MG63 (cell line): ENCODE measurements at places on chromosomes 2 and 18.

GRCh38 chr2:51335087-51336058 lies 303.4 kb upstream of the NRXN1 start:
- DNase-seq = no peak

GRCh38 chr18:8303151-8303755 lies 306.0 kb upstream of the RAB12 start:
- peak; percentile 61 for DNase-seq

- DNase-seq = peak; percentile 85
These were observed 39.9 kb upstream of the SP3 start for GRCh38 chr2:174004905-174005605.

GRCh38 chr2:55419233-55419678 lies 400 bp downstream of the CCDC88A start:
- DNase-seq = peak; percentile 45

DNA sequence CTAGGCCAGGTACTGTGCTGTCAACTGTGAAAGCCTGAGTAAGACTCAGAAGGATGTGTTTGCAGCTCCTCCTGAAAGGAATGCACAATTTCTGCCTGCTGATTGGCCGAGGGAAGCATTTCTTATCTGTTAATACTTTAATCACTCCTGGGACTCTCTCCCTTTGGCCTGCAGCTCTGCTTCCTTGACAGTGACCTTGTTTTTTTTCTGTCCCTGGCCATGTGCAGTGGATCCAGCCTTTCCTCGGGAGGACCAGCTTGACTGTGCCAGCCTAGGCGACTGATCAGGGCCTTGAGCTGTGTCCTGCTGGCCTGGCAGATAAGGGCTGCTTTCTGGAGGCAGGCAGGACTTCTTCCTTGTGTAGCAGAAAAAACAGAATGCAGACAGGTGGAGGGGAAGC lies 10.0 kb downstream of the RNF144A start:
- DNase-seq = no peak

- peak; percentile 89 for DNase-seq
These were observed 22.0 kb upstream of the DAPL1 start for GRCh38 chr2:158773121-158773520.

DNA sequence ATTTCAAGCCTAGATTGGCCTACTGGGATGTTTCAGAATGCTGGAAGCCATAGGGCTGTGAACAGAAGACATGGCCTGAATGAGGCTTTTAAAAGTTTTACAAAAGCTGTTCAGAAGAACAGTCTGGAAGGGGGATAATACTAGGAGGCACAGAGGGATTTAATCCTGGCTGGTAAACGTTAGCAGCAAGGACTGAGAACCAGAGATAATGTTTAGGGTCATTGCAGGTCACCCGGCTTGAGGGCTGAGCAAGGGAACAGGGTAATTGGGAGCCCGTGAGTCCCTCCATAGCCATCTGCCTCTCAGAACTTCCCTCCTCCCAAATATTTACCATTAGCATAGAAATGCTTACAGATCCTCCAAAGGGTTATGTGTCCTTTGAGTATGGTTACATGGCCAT lies 765.4 kb downstream of the TMEM182 start:
- DNase-seq = no peak

DNA sequence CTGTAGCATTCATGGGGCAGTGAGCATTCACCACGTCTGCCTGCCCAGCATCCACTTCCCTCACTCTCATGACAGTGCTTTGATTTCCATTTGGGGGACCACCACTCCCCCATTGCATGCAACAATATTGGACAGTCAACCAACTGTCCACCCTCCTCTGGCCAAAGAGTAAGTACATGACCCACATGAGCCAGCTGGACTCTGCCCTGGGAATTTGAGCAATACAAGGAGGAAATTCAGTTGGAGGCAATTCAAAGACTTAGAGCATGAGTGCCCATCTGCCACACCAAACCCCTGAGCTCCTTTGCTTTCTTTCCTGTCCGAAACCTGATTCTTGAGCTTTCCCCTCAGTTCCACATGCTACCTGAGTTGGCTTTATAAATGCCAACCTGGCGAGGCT lies 41.7 kb upstream of the PNO1 start:
- DNase-seq = no peak

DNA sequence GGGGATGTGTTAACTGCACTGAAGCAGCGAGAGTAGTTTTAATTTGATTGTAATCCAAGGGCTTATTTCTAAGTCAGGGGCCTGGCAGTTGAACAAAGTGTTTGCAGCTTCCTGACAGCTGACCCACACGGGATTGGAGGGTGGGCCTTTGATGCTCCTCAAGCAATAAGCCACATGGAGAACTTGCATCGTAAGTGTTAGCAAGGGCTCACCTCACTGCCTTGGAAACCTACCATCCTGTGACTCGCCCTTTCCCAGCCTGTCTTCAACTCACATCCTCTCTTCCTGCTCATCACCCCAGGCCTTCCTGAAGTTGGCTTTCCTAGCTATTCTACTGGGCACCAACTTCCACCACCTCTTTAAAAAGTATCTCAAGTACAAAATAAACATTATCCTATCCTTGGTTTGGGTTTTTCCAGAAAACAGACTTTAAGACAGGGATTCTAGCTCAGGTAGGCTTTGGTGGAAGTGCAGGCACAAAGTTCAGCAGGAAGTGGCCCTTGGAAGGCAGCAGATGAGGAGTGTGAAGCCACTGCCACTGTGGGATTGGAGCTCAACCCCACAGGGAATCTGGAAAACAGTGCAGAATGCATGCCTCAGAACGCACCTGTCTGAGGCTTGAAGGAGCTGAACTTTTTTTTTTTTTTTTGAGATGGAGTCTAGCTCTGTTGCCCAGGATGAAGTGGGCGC lies 31.6 kb downstream of the B3GNT2 start:
- peak; percentile 28 for DNase-seq

DNA sequence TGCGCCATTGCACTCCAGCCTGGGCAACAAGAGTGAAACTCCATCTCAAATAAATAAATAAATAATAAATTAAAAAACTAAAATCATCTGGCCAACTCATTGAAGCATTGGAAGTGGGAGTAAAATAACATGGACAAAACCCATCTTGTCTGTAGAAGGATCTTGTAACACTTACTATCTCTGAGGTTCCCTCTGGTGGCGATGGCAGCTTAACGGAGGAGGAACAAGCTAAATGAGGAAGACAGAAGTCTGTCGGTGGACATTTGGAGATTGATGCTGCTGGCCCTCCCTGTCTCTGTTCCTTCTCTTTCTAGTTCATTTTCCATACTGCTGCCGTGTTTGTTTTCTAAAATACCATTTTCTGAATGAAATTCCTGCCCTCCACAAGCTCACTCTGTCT lies 43.4 kb downstream of the ZCCHC2 start:
- DNase-seq = peak; percentile 14

DNA sequence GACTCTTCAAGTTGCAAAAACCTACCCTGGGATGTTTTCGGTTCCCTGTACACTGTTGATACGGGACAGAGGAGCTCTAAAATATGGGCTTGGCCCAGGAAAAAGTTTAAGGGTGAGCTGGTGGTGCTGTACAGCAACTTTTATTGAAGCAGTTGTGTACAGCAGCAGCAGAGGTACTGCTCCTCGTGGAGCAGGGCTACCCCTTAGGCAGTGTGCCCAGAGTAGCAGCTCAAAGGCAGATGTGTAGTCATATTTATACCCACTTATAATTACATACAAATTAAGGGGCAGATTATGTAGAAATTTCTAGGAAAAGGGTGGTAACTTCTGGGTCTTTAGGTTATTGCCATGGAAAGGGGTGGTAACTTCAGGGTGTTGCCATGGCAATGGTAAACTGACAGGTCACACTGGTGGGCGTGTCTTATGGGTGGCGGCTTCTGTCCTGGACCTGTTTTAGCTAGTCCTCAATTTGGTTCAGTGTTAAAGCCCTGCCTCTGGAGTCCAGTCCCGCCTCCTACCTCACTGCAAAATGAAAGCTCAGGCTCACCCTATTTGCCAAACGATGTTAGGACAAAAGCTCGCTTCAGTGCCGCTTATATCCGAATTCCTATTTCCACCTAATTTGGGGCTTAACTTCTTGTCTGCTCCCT lies 203.2 kb downstream of the ETAA1 start:
- DNase-seq = peak; percentile 1

DNA sequence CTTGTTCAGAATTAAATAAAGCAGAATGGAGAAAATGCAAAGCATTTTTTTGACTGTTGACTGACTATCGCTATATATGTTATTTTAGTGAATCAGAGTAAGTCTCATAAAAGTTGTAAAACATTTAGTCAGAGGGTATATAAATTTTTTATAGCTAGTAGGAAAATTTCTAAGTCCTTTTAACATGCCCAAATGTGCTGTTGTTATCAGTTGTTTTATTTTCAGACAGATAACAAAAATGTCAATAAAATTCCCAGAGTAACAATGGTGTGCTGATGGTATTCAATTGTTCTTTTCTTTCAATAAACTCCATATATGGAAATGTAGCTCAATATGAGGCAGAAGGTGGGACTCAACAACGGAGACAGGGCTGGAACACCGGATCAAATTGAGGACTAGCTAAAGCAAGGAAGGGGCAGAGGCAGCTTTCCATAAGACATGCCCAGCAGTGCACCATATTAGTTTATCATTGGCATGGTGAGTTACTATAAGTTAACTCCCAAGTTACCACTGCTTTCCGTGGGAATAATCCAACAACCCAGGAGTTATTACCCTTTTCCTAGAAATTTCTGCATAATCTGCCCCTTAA lies 26.6 kb downstream of the GULP1 start:
- DNase-seq = no peak

DNA sequence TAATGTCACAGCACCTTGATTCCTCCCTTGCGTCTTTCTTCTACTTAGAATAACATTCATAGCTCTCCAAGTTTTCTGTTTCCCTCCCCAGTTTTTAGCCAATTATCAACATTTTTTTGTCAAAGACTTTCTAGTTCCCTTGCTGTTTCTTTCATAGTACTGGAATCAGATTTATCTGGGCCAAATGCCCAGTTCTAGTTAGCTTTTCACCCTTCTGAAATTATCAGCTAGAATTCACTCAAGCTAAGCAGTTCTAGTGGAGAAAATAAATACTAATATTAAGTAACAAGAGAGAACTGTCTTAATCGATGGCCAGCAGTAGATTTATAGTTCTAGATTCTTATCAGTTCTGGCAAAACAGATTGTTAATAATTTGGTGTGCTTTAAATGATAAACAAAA lies 36.2 kb downstream of the EFEMP1 start:
- no peak for DNase-seq

GRCh38 chr18:70645971-70646370 lies 357.1 kb downstream of the SOCS6 start:
- DNase-seq = no peak

DNA sequence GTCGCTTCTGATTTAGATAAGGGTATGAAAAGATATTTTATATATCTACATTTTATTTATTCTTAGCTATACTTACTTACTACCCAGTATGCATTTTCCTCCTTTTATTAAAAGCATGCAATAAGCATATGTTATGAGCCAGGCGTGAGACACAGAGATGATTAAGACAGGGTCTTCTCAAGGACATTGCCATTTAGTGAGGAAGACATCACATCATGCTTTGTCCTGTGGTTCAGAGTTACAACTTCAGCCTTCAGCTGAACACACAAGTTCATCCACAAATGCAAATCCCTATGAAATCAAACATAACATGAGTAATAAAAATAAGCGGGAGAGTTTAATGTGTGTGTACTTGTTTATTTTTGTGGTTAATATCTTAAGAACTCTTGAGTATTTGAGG lies 30.2 kb downstream of the GRHL1 start:
- no peak for DNase-seq

DNA sequence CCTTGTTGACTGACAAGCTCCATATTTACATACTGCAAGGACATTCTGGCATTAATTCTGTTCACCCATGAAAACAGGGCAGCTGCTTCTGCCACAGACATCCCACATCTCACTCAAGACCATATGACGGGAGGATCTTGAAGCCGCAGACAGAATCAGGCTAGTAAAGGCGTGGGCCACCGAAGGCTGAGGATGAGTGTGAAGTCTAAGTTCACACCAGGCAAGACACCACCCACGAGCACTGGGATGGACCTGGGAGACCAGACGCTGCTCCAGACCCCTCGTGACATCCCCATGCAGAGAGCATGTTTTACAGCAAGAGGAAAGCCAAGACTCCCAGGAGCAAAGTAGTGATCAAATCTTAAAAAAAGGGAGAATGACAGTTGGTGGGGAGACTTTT lies 3.2 kb downstream of the FHL2 start:
- no peak for DNase-seq

DNA sequence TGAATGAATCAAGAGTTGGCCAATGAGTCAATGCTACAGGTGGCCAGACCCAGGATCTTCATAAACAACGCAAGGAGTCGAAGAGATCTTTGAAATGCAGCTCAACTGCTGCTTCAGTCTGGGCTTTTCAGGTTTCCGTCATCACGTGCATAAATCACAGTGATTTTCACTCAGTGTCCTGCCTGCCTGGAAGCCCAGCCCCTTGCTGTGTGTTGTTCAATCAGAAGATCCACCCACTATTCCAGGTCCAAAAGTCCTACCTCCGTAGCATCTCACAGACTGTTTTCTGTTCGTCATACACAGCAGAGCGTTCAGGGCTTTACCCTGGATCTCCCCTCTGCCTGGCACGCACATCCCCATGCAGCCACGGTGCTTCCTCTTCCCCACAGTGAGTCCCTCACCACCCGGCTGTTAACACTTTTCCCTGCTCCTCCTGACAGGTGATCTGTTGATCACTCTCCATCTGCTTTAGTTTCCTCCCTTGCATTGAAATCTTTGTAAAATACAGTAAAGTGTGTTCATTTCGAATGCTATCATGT lies 216.3 kb downstream of the MYT1L start:
- DNase-seq = no peak

- DNase-seq = no peak
These were observed 33.3 kb downstream of the THAP4 start for GRCh38 chr2:241603686-241604085.
